ENCODE measurements at places on chromosomes 13 and 19.

GRCh38 chr13:94617389-94618000, 15.8 kb downstream of the GPR180 start:
- no peak for DNase-seq

DNA sequence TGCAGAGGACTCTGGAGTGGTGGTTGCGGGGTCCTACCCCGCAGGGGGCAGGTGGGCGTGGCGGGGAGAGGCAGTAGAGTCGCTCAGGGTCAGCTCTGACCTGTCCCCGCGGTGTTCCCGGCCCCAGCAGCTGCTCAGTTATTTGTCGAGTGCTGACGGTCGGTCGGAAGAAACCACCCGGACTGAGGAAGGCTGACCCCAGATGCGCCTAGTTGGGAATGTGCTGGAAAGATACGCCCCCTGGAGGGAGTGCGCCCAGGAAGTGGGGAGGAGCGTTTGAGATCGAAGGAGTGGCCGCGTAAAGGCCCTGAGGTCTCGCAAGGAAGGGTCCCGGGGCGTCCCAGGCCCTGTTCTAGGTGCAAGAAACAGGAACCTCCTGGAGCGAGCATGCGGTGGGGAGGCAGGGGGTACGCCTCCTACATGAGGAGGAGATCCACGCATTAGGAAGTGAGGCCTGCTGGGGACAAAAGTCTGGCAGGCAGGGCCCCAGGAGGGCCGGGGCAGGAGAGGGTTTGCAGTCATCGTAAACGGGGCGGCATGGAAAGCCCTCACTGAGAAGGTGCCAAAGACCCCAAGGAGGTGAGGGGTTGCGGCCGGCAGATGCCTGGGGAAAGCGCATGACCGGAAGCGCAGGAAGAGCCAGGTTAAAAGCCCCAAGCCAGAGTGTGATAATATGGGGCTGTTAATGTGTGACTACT, 9.2 kb downstream of the CCDC8 start:
- no peak for DNase-seq

DNA sequence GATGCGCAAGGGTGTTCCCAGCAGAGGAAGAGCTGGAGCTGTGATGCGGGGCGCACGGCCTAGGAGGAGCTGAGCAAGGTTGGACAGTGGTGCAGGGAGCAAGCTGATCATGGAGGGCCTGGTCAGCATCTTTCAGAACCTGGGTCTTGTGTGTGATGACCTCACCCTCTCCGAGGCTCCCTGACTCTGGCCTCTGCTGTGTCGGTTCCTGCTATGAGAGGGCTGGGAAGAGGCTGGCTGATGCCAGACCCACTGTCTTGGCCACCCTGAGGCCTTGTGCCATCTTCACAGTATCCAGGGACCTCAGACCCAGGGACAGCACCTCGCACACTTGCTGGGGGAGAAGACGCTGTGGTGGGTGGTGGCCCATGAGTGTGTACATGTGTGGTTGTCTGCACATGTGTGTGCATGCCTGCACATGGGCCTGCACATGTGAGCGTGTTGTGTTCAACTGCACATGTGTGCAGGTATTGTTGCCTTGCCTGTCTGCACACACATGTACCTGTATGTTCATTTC, 16.5 kb upstream of the C13orf46 start:
- DNase-seq: no peak

DNA sequence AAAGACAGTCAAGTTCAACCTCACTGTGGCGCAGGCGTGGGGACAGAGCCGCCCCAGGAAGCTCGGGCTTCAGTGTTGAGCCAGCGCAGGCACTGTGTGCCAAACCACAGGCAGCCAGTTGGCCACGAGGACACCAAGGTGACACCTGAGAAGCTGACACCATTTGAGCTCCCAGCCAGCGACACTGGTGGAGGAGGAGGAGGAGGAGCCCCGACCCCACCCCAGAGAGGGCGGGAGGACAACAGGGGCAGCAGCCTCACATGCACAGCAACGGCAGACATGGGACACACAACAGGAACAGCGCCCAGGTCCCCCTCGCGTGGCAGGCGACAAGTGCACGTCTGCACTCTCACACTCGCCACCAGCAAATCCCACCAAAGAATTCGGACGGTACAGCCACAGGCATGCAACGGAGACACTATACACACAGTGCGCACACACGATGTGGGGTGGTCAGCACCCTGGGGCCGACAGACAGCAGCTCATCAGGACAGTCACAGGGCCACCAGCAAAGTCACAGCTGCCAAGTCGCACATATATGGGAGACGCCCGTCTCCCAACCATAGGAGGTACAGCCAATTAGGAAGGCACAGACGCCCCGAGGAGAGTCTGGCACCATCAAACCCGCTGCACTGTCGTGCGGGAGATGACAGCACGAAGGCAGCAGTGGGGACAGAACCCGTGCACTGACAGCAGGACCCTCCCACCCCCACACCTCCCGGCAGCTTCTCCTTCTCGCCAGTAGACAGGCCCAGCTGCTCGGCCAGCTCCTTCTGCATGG, 3.4 kb downstream of the EIF3G start:
- DNase-seq: no peak

- DNase-seq: no peak
These were observed 39.7 kb downstream of the CAB39L start for GRCh38 chr13:49403996-49404702.

DNA sequence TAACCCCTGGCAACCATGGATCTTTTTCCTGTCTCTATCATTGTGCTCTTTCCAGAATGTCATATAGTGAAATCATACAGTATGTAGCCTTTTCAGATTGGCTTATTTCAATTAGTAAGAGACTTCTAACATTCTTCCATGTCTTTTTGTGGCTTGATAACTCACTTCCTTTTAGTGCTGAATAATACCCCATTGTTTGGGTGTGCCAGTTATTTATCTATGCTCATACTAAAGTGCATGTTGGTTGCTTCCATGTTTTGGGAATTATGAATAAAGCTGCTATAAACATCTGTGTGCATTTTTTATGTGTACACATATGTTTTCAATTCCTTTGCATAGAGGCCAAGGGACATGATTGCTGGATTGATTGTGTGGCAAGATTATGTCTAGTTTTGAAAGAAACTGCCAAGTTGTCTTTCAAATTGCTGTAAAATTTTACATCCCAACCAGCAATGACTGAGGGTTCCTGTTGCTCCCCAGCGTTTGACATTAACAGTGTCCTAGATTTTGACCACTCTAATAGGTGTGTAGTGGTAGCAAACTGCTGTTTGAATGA, 358.9 kb downstream of the ITGBL1 start:
- no peak for DNase-seq

- no peak for DNase-seq
These were observed 13.0 kb upstream of the SLC35E1 start for GRCh38 chr19:16585094-16585801.

GRCh38 chr19:8333767-8334457, 9.2 kb downstream of the KANK3 start:
- DNase-seq: no peak

DNA sequence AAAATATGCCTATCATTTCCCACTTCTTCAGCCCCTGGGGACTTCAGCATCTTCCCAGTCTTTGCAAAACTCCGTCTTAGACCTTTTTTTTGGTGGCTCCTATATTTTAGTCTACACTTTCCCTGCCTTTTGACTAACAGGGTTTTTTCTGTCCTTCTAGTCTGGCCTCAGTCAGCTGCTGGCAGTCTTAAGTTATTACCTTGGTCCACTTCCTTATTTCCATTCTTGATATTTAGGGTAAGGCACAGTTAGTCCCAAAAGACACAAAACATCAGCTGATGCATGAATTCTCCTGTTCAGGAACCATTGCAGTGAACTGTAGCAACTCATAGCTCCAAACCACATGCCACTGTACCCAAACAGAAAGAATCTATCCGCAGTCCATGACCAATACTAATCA, 234.6 kb upstream of the RFC3 start:
- no peak for DNase-seq

DNA sequence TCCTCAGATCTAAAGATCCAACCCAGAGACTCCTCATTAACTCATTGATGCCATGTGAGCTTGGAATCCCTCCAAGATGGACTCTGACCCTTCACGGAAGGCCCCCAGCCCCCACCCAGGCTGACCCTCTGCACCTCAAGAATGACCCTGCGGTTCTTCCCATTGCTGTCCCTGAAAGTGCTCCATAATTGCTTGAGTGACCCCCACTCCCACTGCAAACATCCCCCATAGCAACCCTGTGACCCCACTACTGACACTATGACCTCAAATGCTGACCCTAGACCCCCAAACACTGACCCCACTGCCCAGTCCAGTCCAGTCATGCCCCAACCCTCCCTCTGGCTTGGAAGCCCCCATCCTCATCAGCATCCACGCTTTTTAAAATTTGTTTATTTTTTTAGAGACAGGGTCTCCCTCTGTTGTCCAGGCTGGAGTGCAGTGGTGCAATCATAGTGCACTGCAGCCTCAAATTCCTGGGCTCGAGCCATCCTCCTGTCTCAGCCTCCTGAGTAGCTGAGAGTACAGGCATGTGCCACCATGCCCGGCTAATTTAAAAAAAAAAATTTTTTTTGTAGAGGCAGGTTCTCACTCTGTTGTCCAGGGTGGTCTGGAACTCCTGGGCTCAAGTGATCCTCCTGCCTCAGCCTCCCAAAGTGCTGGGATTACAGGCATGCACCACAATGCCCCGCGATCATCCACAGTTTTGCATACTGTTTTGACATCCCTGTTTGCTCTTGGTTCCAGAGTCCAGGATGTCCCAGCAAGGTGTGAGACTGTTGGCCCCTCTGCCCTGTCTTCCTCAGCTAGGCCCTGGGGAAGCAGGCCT, 855 bp downstream of the LYL1 start:
- no peak for DNase-seq

GRCh38 chr19:45159210-45159970, 1.4 kb downstream of the NKPD1 start:
- DNase-seq: no peak

- DNase-seq: no peak
These were observed 28.9 kb downstream of the SOX21 start for GRCh38 chr13:94683409-94683808.

GRCh38 chr13:106377931-106378662, 157.4 kb downstream of the EFNB2 start:
- DNase-seq: no peak

- no peak for DNase-seq
These were observed 90.9 kb downstream of the TEX29 start for GRCh38 chr13:111411151-111411858.

- no peak for DNase-seq
These were observed 30.3 kb upstream of the PDCD5 start for GRCh38 chr19:32550666-32551065.

- no peak for DNase-seq
These were observed 4.6 kb downstream of the MIDN start for GRCh38 chr19:1252821-1253513.

GRCh38 chr19:7488736-7489353, at the start of gene PEX11G:
Gene PEX11G, minus strand, starts transcription at chr19:7489035. Its CDS starts 25 bp downstream, at chr19:7489010.
- DNase-seq: peak; percentile 81

- no peak for DNase-seq
These were observed 42.0 kb downstream of the CYSLTR2 start for GRCh38 chr13:48695776-48696175.

- no peak for DNase-seq
These were observed 76.0 kb downstream of the KCTD15 start for GRCh38 chr19:33872445-33873320.

GRCh38 chr13:43000676-43001075, 8.6 kb upstream of the EPSTI1 start:
- no peak for DNase-seq

DNA sequence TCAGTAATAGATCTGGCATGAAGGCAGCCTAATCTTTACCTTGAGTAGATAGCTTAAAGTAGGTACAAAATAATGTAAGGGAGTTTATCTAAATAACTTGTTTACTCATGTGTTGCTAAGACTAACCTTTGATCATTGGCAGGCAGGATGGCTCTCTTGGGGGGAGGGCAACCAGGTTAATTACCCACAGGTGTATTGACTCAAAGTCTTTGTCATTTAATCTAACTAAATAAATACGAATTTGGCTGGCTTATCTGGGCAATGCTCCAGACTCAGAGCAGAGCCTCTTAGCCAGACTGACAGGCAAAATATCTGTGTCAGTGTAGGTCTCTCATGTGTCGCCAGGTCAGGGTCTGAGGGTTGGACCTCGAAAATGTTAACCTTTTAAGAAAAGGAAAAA, 283.4 kb upstream of the KLHL1 start:
- no peak for DNase-seq

Measured in left renal cortex interstitium (tissue), 4 donors.